ENCODE measurements at places on chromosomes 2 and 18. TPM values are rescaled to one million over a fixed set of nuclear protein-coding genes. Genes with fewer than 3 reads are reported as not detected.

The SH2D6 gene
- not detected for total RNA-seq

The NPPC gene
- not detected for total RNA-seq

The CHMP3 gene
- 47.4 TPM for total RNA-seq

The IGFBP5 gene
- 132 TPM for total RNA-seq

The ARHGAP25 gene
- total RNA-seq, result 3.0 TPM

The DSG1 gene
- not detected for total RNA-seq

The MC4R gene
- 0.21 TPM for total RNA-seq

The NYAP2 gene
- not detected for total RNA-seq

The CELF4 gene
- total RNA-seq, result 1.6 TPM

The TWSG1 gene
- total RNA-seq, result 20.9 TPM

The KCNS3 gene
- 10.5 TPM for total RNA-seq

The SOWAHC gene
- 13.0 TPM for total RNA-seq

The MAP3K19 gene
- not detected for total RNA-seq

The PROC gene
- total RNA-seq, result not detected

The RAPGEF4 gene
- total RNA-seq, result 21.2 TPM

The RIT2 gene
- total RNA-seq, result not detected

The SSB gene
- total RNA-seq, result 90.7 TPM

The TLX2 gene
- total RNA-seq, result not detected

The ALPP gene
- not detected for total RNA-seq

The ZNF892 gene
- 7.3 TPM for total RNA-seq

The RGPD4 gene
- not detected for total RNA-seq

The IL1F10 gene
- not detected for total RNA-seq

The TMEM169 gene
- total RNA-seq, result 1.8 TPM

The CFC1 gene
- 48.4 TPM for total RNA-seq

The ANKRD30BL gene
- total RNA-seq, result 0.14 TPM

The CFAP221 gene
- 11.0 TPM for total RNA-seq

The MRO gene
- not detected for total RNA-seq

The TNFRSF11A gene
- 0.56 TPM for total RNA-seq

The ZNF396 gene
- total RNA-seq, result 2.8 TPM

The CROCC2 gene
- not detected for total RNA-seq

The CNGA3 gene
- 0.04 TPM for total RNA-seq

The C2orf80 gene
- not detected for total RNA-seq

The CCDC85A gene
- 8.1 TPM for total RNA-seq

The DSG3 gene
- not detected for total RNA-seq

The ACVR1C gene
- total RNA-seq, result 0.04 TPM

The RHBDD1 gene
- 6.3 TPM for total RNA-seq

The KIF3C gene
- total RNA-seq, result 6.3 TPM

The DYNC1I2 gene
- 82.4 TPM for total RNA-seq

The TMEM17 gene
- total RNA-seq, result 3.2 TPM

Measured in cardiac muscle cell (in vitro differentiated cells and primary cell).